AG04450 (cell line): ENCODE measurements at places on chromosomes 1 and 21.

DNA sequence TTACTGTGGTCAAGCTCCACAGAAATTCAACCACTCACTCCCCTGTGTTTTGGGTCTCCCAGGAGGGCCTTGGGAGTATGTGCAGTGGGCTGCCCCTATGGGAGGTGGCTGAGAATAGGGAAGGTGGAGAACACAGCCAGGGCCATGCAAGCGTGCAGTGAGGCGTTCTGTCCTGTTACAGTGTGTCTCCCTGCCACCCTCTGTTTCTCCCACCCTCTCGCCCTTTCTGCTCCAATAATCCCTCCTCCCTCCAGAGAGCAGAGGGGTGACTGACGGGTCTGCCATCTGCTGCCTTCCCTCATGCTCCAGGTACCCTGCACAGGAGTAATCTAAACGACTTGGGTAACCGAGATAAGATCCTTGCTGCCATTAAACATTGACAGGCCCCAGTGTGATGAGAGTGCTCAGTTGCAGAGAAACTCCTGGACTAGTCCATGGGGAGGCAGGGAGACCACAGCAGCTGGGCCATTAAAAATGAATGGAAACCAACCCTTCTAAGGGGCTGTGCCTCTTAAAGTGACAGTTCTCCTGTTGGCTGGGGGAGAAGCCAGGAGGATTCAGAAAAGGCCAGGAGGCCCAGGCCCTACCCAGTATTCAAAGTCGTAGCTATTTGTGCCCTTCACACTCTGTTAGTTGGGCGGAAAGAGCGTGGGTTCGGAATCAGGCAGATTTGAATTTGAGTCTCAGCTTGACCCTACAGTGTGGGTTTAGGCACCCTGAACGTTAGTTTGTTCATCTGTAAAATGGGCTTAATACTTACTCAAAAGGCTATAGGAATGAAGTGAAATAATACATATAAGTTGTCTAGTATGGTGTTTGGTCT, 22.4 kb upstream of the BTG2 start:
- no peak for DNase-seq

DNA sequence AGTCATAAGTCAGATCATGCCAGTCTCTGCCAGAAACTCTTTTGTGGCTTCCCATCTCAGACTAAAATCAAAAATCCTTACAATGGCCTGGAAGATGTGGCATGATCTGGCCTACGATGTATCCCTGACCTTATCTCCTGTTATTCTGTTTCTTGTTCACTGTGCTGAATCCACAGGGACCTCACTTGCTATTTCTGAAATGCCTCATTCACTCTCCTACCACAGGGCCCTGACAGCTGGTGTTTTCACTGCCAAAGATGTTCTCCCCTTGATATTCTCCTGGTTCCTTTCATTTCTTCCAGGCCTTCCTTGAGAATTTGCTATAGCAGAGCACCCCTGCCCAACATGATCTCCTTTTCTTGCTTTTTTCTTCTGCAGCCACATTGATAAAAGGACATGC, 1.7 kb downstream of the DNALI1 start:
- no peak for DNase-seq

GRCh38 chr1:96411006-96411405, 310.6 kb upstream of the PTBP2 start:
- no peak for DNase-seq

GRCh38 chr1:16148329-16149092, 7.4 kb downstream of the EPHA2 start:
- DNase-seq: no peak
